ENCODE measurements at places on chromosomes 3 and 15.

DNA sequence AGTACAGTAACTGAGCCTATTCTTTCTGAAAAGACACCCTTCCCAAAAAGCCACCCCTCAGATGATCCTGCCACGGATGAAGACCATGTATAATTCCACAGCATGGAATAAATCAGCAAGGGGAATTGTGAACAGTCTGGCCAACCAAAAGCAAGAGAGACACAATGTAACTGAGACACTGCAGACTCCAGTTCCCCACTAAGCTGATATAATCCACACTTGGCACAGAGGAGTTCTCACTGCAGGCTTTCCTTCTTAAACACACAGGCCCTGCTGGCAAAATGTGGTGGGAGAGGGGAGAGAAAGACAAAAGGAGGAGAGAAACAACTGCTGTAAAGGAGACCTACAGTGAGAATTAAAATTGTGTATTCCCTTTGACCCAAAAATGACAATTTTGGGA lies 12.7 kb downstream of the GPR156 start:
- no peak for DNase-seq

GRCh38 chr3:172595664-172596393 lies 72.6 kb upstream of the TNFSF10 start:
- peak; percentile 10 for DNase-seq

- DNase-seq, result no peak
Measured at GRCh38 chr3:12190221-12190807, 31.6 kb upstream of the TIMP4 start.

GRCh38 chr3:112735926-112736325 lies 95.0 kb upstream of the CCDC80 start:
- DNase-seq, result no peak

DNA sequence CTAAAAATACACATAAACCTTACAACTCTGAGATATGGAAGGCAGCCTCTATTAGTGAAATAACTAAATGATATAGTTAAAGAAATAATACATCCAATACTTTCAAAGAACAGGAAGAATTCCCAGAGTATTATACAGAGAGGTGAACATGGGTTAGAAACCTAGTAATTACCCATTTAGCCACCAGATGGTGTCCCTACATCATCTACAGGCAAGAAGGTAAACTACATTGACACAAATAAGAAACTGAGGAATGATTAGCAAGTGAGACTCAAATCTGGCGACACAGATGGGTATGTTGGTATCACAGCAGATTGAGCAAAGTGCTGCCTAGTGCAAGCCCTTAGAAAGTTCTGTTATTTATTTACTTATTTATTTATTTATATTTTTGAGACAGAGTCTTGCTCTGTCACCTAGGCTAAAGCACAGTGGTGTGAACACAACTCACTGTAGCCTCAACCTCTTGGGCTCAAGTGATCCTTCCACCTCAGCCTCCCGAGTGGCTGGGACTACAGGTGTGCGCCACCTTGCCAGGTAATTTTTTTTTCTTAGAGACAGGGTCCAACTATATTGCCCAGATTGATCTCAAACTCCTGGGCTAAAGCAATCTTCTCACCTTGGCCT lies 28.2 kb downstream of the NEK4 start:
- DNase-seq, result no peak

DNA sequence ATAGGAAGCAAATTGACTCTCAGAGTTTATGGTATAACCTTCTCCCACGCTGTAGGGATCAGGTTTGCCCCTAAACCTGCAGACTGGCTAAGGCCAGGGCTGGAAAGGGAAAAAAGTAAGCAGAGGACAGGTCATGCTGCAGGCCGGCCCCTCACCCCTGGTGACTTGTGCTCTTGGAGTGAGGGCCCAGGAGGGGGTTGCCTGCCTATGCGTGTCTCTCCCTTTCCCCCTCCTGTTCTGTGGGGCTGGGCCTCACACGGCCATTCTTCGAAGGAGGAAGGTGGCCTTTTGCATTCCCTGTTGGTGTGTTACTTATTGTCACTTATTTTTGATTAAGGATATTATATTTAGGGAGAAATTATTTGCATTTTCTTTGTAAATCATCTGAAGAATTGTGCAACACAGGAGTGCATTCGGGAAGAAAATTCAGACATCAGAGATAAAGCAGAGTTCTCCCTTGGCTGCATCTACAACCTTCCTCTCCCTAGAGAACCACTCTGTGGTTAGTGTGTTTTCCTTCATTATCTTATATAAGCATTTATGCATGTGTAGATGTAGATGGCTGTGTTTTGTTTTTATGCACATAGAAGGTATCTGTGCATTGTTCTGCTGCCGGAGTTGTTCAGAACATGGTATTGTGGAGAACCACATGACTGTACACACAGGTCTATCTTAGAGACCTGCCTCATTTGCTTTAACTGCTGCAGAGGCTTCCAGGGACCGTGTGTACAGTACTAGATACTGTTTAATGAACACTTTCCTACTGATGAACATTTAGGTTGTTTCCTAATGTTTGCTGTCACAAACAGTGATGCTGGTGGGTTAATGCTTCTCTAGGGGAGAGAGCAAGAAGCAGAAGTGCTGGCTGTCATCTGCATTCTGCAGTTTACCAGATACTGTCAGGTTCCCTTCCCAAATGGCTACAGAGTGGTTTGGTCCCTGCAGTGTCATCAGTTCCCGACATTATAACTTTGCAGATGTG lies 133.5 kb downstream of the APBA2 start:
- no peak for DNase-seq

DNA sequence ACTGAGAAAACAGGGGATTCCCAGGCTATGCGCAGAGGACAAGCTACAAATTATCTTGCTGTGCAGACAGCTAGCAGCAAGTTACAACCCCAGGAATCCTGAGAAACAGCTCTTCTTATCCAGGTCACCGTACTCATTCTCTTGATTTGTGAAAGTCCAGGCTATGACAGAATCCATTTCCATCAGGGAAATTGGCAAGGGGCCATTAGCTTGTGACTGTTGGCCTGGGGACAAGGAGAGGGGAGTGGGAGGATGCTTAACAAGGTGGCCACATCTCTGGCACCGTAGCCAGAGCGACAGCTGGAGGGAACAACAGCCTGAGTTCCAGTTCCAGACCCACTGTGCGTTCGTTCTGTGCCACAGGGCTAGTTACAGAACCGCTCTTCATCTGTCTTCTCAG lies 44.9 kb upstream of the PLXNA1 start:
- no peak for DNase-seq

- DNase-seq, result no peak
Measured at GRCh38 chr15:89370978-89371227, 36.3 kb upstream of the POLG start.

DNA sequence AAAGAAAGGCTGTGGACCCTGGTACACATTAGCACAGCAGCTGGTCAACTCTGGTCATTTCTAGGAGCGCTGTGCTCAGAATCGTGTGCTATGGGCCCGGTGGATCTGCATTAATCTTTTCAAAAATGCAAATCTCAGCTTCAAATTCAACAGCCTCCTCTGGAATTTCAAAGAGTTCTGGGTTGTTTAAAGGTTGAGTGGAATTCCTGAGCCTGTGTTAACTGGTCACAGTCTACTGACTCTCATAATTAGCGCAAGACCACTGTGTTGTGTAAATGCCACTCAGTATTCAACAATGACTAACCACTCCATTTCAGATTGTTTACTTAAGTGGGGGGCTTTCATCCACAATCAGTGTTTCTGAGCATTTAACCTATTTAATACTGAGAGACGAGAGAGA lies 2.7 kb upstream of the ARNT2 start:
- no peak for DNase-seq

GRCh38 chr15:75620841-75621391 lies 4.6 kb downstream of the SNUPN start:
- DNase-seq, result no peak

DNA sequence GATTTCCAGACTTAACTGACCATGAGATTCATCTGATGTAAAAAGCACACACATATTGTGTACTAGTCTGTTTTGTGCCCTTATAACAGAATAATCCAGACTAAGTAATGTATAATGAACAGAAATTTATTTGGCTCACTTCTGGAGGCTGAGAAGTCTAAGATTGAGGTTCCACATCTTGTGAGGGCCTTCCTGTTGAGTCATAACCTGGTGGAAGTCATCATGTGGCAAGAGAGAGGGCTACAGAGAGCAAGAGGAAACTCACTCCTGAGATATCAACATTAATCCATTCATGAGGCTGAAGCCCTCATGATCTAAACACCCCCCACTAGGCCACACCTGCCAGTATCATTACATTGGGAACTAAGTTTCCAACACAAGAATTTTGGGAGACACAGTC lies 977.6 kb downstream of the MCTP2 start:
- DNase-seq, result no peak

- DNase-seq, result no peak
Measured at GRCh38 chr15:100986158-100986896, 67.2 kb downstream of the LRRK1 start.

GRCh38 chr15:88476635-88477060 lies 9.1 kb downstream of the MRPS11 start:
- DNase-seq, result no peak

- DNase-seq, result no peak
Measured at GRCh38 chr15:67280217-67280616, 25.6 kb downstream of the IQCH start.

DNA sequence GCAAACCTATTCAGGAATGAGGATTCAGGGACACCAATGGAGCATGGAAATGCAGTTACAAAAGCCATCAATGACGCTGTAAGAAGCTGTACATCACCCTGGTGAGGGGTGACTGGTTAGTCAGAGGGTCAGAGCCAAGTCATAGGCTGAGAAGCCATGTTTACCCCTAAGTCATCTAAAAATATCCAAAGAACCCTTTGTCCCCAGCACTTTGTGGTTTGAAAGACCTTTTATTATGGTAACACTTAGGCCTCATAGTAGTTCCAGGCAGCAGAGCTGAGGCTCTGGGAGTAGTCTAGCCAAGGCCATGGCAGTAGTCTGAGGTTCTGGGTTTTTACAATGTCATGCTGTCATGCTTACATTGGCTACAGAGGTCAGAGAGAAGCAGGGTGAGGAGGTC lies 131.2 kb downstream of the CTNNB1 start:
- no peak for DNase-seq

DNA sequence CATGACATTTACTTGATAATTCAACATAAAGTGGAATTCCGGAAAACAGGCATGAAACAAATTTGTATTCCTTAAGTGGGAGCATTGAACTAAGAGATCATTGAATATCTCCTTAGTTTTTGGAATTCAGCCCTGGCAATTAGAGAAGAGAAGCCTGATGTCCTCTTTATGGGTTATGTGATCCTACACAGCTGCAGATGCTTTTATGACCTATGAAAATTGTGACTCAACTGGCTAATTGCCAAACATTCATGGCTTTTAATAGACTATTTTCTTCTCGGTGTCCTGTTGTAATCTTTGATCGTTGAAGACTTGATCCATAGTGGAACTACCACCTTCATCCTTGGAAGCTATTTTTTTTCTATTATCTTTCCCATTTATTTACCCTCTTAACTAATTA lies 46.1 kb downstream of the AGBL1 start:
- no peak for DNase-seq

- no peak for DNase-seq
Measured at GRCh38 chr15:56943403-56943802, 25.0 kb downstream of the TCF12 start.

DNA sequence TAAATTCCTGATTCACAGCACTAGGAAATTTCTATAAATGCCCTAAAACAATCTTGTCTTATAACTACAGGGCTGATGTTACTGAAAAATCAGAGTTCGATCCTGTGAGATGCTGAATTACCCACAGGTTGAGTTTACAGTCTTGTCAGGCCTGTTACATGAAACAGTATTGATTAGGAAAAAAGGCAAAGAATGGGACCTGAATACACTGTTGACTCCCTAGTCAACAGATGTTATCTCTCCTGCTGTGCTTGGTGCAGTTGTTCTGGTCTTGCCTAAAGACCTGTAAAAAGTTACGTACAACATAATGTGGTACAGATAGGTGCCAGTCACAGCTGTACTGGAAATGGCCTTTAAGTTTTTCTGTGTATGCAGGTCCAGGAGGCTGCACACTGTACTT lies 91.4 kb upstream of the ASB14 start:
- DNase-seq, result no peak

DNA sequence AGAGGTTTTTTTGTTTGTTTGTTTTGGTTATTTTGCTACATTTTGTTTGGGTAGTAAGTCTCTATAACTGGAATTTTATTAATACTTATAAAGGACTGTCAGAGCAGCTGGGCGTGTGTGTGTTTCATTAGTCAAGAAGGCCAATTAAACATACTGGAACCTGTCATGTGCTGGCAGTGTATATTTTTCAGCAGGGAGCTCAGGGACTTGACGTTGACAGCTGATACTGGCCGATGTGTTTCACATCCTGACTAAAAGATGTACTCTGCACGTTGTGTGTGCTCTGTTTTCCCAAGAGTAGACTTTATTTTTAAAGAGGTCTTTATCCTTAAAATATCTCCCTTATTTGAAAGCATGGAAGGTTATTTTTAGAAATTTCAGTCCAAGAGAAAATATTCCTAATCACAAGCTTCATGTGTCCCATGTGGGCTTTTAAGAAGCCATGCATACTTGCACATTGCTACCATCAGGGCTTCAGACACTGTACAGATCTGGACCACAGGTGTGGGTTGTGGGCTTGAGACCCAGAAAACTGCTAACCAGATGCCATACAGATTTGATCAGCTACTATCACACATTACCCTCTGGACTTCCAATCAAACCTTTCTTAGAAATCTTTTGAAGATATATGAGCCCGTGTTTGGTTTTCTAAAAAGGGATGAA lies 135.9 kb downstream of the FEZF2 start:
- DNase-seq, result no peak

DNA sequence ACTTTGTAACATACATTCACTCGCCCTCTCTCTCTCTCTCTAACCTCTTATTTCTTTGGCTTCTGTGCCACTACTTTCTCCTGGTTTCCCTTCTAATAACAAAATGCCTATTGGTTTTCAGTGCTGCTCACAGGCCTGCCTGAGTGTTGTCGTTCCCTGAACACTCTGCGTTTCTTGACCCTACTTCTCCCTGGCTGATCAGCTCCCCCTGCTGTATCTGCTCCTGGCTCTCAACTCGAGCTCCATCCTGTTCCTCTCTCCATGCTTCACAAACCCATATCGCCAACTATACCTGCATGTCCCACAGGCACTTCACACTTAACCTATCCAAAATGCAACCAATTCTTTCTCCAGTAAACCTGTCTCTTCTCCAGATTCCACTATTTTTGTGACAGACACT lies 111.4 kb downstream of the OPA1 start:
- DNase-seq, result no peak

DNA sequence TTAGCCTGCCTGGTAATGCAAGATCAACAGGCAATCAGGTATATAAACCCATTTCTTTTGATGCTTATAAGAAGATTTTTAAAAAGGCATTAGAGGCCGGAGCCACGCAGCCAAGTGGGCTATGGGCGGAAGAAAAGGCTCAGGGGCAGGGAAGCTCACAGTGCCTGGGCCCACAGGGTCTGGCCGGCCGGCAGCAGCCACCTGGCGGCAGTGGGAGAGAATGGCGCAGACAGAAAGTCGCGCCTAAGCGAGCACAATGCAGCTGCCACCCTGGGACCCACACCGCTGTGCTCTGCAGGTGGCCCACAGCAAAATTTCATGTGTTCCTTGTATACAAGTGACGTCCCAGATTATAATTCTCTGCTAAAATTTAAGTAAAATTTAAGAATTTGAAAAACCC lies 448.6 kb upstream of the RASGRP1 start:
- DNase-seq, result no peak
